ENCODE measurements at places on chromosomes 12 and 14.

GRCh38 chr14:98368916-98369315 is 903.1 kb downstream of the BCL11B start:
- DNase-seq = no peak

- DNase-seq = no peak
Observed at GRCh38 chr14:51636109-51636508, 15.6 kb upstream of the FRMD6 start.

- DNase-seq = no peak
Observed at GRCh38 chr12:81203671-81204204, 125.9 kb downstream of the ACSS3 start.

- no peak for DNase-seq
Observed at GRCh38 chr12:230925-231671, 17.1 kb upstream of the SLC6A12 start.

GRCh38 chr14:66388516-66388915 is 97.7 kb upstream of the CCDC196 start:
- no peak for DNase-seq

- DNase-seq = no peak
Observed at GRCh38 chr12:62248873-62249272, 11.3 kb upstream of the USP15 start.

DNA sequence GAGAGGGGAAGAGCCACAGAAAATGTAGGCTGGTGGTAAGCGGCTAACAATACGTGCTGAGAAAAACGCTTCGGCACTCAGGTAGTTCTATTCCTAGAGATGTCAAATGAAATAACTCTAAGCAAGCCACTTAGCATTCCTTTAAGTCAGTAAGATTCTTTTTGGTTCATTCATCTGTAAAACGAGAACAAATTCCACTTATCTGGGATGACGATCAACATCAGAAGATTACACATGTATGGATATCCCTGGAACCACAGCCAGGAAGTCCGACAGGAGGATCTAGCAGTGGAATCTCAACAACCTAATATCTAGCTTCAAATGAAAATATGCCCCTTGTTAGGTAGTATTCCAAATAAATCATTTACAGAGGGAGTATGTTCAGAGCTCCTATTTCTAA is 74.6 kb upstream of the CDKN3 start:
- no peak for DNase-seq

DNA sequence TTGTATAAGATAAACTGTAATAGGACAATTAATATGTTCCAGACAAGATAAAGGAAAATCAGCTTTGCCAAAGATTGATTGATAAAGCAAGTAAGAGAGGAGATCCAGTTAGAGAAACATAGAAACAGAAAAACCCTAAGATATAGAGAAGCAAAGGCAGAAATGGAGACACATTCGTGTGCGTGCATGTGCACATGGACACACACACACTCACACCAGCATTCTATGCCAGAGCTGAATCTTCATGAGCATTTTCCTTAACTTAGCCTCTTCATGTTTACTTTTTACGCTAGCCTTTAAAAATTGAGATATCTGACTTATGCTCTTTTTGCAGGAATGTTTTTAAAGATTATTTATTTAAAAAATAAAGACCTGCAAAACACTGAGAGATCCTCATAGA is 168.5 kb upstream of the ATP2B1 start:
- no peak for DNase-seq

DNA sequence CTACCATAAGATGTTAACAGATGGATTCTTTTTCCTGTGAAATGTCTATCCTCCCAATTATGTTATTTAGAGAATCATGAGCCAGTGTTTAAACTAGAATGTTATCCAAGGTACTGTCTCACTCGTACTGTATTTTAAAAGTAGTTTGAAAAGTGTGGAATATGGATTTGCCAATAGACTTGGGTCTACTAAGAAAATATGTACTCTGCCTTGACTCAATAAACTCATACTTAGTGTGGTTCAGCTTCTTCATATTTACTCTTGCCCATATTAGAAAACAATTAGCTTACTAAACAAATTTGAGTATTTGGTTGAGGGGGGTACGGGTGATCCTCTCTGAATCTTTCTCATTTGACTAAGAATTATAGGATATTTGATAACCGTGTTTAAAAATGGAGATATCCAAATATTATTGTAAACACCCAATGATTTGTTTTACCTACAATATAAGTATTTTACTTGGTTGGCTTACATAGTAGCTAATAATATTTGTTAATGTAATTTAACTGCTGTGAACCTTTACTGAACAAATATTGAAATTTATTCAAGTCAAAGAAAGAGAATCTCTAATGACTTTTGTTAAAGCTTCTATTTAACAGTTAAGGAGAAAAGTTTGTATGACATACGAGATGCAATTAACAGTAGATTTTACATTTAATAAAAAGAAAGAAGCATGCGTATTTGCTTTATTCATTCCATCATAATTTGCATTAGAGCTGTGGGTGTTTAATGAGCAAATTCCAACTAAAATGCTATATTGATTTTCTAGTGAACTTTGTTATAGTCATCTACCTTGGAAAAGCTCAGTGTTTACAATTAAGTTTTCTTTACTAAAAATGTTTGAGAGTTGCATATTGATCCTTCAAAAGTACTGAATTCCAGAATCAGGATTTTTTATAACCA is 81.2 kb downstream of the MIPOL1 start:
- no peak for DNase-seq

DNA sequence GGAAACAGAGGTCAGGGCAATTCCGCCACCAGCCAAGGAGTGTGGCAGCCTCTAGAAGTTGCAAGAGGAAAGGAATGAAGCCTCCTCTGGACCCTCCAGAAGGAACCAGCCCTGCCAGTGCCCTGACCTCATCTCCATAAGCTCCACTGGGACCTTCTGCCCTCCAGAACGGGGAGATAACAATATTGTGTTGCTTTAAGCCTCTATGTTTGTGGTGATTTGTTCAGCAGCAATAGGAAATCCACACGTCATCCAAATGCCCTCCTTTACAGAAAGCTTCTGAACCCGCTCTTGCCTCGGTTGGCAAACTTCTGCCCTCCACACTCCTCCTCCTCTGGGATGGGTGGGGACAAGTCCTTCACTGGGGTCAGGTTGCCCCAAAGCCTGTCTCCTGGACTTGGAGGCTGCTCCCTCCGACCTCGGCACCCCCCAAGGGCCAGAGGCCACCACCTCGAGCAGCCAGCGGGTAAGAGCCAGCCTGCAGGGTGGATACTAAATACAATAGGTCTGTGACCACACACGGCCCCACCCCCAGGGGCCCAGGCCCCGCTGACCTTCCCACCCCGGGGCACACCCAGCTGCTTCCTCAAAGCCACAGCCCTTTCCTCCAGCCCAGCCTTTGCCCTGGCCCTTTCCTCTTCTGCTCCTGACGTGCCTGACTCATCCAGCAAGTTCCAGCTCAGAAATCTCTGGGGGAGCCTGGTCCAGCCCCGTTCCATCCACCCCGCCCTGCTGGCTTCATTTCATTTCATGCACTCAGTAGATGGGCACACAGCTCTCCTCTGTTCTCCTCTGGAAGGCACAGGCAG is 58.7 kb upstream of the NCOR2 start:
- no peak for DNase-seq

- DNase-seq = no peak
Observed at GRCh38 chr12:97316321-97316720, 146.3 kb upstream of the RMST start.

GRCh38 chr14:26255213-26255612 is 342.6 kb downstream of the NOVA1 start:
- no peak for DNase-seq

DNA sequence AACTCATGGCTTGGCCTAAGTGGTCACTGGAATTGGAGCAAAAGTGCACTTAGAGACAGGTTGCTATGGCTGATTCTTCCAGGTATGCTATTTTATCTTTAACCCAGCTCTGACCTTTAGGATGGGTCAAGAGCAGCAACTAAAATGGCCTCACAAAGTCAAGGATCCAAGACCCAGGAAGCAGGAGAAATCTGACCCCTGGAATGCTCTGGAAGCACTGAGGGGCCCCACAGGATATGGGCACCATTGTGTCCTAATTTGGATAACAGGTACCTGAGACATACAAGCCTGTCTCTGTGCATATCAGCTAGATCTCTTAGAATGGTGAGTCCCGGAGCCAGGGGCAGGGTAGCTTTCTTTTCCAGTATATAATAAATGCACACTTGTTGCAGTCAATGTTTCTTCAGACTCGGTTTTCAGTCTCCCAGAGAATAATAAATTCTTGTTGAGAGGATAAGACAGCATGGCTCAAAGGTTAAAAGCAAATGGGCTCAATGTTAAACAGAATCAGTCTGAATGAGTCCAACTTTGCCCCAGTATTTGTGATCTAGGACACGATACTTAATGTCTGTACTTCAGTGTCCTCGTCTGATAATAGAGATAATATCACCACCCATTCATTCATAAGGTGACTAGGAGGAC is 29.3 kb upstream of the TMCC3 start:
- no peak for DNase-seq

GRCh38 chr12:9115731-9116559 is at the start of gene A2M:
Gene A2M (minus strand): TSS chr12:9115919. CDS start chr12:9115849, 70 bp downstream.
- no peak for DNase-seq

DNA sequence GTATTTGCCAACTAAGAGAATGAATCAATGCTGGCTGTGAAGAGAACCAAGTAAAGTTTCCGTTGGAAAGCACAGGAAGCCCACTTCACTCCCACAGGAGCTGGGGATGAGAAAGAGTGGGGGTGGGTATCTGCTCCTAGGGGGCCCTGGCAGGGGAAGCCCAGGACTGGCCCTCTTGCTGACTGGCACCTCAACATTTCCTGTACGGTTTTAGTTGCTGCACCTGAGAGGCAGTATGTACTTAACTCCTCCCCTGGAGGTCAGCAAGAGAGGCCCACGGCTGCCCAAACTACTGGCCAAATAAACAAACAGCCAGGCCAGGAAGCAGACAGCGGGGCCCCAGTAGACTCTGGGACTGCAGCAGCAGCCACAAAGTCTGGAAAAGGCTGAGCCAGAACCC is 33.8 kb upstream of the VWF start:
- DNase-seq = no peak

DNA sequence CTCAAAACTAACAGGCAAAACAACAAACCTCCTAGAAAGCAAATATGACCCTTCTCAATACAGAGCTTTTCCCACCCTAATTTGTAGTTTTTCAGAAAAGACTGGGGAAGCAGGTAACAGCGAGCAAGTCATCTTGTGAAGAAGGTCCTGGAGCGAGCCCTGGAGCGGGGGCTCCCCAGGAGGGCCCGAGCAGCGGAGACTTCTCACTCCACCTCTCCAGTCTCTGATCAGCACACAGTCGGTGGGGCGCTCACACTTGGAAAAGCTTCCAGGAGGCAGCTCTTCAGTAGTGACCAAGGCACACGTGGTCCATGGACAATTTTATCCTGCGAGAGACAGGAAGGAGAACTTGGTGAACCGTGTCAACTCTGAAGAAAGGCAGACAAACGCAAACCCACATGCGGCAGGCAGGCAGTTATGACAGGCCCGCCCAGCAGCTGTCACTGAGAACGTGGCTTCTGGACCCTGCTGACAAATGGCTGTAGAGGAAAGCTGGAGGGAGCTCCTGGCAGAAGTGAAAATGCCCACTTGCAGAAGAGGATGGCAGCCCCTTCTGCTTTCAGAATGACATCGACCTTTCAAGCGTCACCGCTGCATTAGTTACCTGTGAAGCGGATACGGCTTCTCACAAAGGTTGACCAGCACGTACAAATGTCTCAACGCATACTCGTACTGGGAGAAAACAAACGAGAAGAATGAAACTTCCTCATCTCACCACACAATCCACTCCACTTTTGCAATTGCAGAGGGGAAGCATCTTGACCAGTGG is 44.2 kb downstream of the LGMN start:
- no peak for DNase-seq

DNA sequence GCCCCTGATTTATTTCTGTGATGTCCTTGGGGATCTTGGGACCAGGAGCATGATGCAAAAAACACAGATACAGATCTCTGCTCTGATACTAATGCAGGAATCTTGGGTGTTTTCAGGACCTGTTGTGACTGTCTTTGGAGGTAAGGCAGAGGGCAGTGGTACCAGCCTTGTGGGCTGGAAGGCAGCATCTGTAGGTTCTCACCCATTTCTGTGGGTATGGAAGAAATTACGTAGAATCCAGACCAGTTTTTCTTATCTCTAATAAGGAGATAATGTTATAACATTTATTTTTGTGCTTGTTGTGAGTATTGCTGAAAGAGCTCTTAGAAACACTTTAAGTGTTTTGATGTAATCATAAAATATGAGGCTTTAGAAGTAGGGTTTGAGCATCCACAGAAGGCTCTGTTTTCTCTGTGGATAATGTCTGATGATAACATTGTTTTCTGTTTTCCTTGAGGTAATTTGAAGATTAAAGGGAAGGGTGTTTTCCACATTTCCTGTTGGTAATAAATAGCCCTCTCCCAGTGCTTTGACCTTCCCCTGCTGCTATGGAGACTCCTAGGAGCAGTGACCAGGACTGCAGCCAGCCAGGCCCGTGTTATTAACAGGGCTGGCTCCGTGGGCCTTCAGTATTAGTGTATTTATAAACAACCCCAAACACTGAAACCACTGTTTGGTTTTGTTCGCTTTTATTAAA is 9.4 kb upstream of the DCP1B start:
- no peak for DNase-seq

DNA sequence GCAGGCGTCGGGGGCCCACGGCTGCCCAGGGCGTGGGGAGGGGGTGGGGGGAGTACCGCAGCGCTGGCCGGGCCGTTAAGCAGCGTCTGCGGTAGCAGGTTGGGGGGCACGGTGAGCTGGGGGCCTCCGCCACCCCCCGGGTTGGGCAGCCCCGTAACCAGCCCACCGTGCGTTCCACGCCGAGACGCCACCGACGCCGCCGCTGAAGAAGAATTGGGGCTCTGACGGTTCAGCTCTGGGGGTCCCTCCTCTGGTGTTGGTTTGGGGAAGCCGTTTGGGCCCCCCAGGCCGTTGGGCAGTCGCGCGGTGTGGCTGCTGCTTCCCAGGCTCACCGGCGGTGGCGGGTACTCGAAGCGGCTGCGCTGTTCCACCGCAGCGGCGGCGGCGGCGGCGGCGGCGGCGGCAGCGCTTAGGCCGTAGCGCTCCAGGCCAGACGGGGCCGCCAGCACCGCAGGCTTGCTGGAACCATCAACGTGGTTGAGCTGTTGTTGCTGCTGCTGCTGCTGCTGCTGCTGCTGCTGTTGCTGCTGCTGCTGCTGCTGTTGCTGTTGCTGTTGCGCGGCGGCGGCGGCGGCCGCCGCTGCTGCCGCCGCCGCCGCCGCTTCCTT is 1.5 kb downstream of the IRF2BPL start:
- DNase-seq = no peak

GRCh38 chr12:32516230-32516629 is 116.9 kb downstream of the FGD4 start:
- no peak for DNase-seq

DNA sequence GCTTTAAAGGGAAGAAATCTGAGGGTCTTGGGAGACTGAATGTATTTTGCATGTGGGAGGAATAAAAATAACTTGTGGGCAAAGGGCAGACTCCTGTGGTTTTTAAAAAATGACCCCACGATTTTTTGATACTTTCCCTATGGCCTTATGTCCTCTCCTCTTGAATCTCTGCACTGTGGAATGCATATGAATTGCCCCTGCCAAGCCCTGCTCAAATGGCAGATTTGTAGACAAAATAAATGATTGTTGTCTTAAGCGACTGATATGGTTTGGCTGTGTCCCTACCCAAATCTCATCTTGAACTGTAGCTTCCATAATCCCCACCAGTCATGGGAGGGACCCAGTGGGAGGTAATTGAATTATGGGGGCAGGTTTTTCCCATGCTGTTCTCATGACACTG is 223.8 kb downstream of the DACT1 start:
- no peak for DNase-seq
